ENCODE measurements at places on chromosomes 3 and 15.
A peak's percentile ranks its signal among the peaks of the same experiment; 100 is the strongest.

DNA sequence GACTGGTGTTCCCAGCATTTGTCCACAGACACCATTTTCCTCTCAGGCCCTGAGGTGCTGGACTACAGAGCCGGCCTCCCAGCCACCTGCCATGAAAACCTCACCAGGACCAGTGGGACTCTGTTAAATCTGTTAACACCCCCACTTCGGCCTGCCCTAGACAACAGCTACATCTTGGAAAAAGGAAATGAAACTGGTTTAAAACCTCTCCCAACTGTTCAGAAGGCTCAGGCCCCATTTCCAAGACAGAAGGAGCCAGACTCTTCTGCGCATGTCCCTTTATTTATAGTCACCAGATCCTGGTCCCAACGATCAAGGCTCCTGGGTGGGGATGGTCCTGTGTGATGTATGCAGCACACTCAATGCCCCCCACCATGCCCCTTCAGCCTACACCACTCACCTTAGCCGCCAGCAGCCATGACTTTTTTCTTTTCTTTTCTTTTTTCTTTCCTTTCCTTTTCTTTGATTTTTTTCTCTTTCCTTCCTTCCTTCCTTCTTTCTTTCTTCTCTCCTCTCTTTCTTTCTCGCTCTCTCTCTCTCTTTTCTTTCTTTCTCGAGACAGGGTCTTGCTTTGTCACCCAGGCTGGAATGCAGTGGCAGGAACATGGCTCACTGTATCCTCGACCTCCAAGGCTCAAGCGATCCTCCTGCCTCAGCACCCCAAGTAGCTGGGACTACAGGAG lies 25.5 kb upstream of the FLNB start:
- no peak for DNase-seq

GRCh38 chr3:29747991-29748390 lies 467.1 kb downstream of the RBMS3 start:
- no peak for DNase-seq

DNA sequence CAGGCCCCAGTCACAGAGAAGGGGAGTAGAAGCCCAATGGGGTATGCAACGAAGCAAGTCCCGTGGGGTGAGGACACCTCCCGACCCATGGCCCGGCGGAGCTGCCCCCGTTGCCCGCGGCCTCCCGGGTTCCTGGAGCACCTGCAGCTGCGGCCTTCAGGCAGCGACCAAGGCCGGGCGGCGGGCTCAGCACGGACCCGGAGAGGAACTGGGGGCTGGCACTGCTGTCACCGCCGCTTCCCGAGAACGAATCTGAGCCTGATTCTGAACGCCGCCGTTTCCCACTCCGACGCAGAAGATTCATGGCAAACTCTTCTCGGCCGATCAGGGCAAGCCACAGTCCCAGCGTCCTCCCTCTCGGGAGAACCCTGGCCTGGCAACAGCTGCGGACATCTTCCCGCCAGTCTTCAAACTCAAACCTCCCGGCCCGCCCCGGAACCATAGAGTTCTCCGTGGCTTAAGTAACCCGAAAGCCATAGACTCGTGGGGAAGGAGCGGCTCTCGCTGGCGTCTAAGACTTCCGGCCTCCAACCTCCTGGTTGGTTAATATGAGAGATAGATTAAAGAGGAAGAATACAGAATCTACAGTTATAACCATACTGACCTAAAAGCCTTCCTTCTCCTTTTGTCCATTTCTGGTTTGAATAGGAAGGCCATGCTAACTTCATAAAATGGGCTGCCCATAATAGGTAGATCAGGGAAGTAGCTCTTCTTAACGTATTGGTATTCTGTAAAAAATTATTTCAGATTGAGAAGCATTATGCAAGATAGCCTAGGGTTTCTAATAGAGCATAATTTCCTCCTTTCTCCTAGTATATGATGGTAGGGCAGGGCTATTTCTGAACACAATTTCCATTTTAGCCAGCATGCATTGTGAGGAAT lies at the start of gene POLQ:
POLQ (minus strand) TSS at position 415 of the 882 bp plus-strand sequence; CDS start at position 304, 111 bp downstream.
- peak; percentile 83 for DNase-seq

- DNase-seq: no peak
Measured at GRCh38 chr15:65666257-65666656, 44.5 kb downstream of the SLC24A1 start.

GRCh38 chr15:55284426-55284825 lies 5.2 kb downstream of the RAB27A start:
- no peak for DNase-seq

DNA sequence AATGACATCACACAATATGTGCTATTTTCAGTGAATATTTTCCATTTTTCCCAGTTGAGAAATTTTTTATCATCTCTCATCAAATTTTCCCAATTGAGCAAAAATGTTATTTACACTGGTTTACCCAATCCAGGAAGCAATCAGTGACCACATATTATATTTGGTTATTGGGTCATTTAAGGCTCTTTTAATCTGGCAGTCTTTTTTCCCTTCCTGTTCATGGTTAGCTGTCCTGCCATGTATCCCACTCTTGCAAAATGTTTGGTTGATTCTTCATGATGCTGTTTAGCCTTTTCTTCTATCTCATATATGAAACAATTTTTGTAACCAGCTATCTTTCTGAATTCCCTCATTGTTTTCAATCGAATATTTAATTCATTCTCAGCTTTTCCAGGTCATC lies 626.0 kb downstream of the RBMS3 start:
- no peak for DNase-seq

- no peak for DNase-seq
Measured at GRCh38 chr15:100250176-100250800, 91.5 kb downstream of the ADAMTS17 start.

- no peak for DNase-seq
Measured at GRCh38 chr3:31407665-31408064, 125.1 kb upstream of the STT3B start.

DNA sequence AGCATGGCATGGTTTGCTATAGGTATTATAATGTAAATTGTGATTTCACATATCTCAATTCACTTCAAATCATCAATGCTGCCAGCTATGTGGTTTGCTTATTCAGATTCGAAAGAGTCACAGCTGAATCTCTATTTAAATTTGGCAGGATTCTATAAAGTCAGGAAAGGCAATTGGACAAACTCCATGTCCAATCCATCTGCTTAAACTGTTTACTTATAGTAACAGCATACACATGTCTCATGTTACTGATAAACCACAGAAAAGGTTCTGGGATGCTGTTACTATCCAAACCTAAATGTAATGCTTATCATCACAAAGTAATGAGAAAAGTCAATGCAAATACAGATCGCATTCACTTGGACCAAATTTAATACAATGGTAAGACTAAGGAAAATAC lies 229.7 kb downstream of the ISL2 start:
- no peak for DNase-seq

DNA sequence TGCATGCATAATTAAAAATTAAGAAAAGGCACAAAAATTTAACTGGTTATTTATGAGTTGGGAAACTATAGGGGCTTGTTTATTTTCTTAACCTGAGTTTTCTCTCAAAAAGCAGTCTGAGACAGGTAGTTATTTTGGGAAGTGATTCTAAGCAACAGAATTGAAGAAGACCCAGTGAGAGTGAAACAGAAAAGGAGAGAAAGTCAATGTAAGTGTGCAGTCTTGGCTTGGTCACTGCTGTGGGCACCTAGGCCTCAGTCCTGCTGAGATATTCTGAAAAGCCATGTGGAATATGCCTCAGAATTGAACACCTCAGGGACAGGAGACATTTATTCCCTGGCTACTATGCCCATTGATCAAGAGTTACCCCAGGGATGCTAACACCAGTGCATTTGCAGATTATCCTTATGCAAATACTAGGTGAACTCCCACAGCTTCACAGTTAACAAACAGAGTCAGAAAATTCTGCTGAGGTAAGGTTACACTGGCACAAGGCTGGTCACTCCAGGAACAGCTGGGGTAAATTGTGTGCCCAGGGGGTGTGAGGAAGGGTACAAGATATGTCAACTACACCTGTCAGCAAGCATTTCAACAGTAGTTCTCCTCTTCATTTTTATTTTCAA lies 222.7 kb downstream of the EFHB start:
- no peak for DNase-seq

- DNase-seq: no peak
Measured at GRCh38 chr15:66833803-66834202, 131.8 kb downstream of the SMAD6 start.

- DNase-seq: no peak
Measured at GRCh38 chr3:192496905-192497587, 230.3 kb downstream of the FGF12 start.

GRCh38 chr15:48647962-48648361 lies 2.5 kb upstream of the FBN1 start:
- DNase-seq: peak; percentile 37

DNA sequence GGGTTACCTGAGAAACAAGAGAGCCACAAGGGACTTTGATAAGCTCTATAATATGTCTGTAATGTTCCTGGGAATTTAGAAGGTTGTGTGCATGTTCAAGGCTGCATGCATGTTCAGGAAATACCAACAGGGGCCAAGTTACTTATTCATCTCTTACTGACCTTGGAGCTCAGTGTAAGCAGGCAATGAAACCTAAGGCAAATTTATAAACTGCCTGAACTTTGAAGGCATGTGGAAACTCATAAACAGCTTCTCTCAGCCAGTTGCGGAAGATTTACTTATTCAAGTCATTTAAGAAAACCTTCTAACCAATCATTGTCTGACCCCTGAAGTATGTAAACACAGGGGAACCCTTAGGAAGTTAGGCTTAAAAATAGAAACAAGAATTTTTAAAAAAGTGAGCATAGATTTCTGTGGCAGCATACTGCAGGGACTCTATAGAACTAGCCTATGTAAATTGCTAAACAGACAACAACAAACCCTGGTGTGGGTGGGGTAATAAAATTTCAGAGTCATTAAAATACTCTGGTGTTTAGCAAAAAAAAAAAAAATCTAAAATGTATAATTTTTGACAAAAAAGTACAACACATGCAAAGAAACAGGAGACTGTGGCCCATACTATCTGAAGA lies 57.2 kb downstream of the SLC15A2 start:
- no peak for DNase-seq

- DNase-seq: peak; percentile 88
Measured at GRCh38 chr3:129599607-129600006, 6.9 kb downstream of the PLXND1 start.
